Endodermal cell (in vitro differentiated cells): ENCODE measurements at places on chromosomes 16 and 17. TPM values are rescaled to one million over a fixed set of nuclear protein-coding genes. Genes with fewer than 3 reads are reported as not detected.

GRCh38 chr16:86403085-86403484 lies 107.2 kb upstream of the FOXF1 start:
- no peaks in the 10 kb centered on the region for H3K4me1 ChIP-seq
- no peaks in the 10 kb centered on the region for H3K27me3 ChIP-seq
- no peak overlapping the region for H3K27ac ChIP-seq
- no peak for DNase-seq
- H3K4me3 ChIP-seq = no peak overlapping the region

The LLGL2 gene
- 108 and 128 TPM in 2 replicates for total RNA-seq

The KRTAP17-1 gene
- 0.48 TPM in 1 of 2 replicates, not detected in the other for total RNA-seq

DNA sequence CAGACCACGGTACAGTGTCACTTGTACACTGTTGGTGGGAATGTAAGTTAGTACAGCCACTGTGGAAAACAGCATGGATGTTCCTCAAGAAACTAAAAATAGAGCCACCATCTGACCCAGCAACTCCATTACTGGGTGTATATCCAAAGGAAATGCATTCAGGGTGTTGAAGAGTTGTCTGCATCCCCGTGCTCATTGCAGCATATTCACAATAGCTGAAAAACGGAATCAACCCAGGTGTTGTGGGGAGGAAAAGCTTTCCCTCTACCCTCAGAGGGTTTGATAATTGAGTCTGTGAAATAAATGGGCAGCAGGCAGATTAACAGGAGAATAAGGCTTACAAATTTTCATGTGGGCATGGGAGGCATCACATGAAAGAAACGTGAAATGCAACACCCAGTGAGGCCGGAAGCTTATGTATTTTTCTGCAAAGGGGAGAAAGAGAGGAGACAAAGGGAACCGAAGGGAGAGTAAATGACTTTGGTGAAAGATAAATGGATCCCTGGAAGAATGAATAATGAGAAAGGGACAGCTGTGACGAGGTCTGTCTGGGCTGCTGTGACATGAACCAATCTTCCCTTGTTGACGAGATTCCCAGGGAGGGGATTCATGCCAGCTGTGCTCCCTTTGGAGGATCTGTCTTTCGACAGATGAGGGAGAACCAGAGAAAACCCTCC lies 106.2 kb downstream of the KCNJ12 start:
- H3K27ac ChIP-seq = peak overlapping the region; percentile 56
- peak; percentile 42 for DNase-seq
- no peak overlapping the region for H3K4me3 ChIP-seq

DNA sequence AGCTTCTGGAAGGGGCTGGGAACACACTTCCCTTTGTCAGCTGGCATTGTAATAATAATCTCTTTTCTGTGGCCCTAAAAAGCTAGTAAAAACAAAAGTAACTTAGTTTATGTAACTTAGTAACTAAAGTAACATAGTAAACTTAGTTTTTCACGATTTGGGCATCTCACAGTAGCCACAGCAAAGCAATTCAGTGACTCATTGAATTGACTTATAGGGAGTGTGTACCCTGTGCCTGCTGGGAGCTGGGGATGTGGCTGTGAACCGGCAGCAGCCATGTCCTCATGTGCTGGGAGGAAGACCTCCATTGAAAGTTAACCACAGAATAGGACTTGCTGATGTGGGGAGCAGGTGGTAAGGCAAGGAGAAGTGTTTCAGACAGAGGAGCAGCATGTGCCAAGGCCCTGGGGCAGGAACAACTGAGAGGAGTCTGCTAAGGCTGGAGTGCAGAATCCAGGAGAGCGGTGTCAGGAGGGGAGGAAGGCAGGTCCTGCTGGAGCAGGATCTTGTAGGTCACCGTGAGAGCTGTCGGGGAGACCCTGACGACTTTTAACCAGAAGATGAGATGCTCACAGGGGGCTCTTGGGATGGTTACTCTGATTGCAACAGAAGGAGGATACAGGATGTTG lies 112.8 kb downstream of the PLCG2 start:
- peaks cover 14% of the 10 kb centered on the region for H3K36me3 ChIP-seq
- no peak overlapping the region for H3K27ac ChIP-seq
- H3K27me3 ChIP-seq = no peaks in the 10 kb centered on the region

The CHP2 gene
- 0.46 to 2.3 TPM (median 0.67 TPM) in 3 replicates for total RNA-seq

DNA sequence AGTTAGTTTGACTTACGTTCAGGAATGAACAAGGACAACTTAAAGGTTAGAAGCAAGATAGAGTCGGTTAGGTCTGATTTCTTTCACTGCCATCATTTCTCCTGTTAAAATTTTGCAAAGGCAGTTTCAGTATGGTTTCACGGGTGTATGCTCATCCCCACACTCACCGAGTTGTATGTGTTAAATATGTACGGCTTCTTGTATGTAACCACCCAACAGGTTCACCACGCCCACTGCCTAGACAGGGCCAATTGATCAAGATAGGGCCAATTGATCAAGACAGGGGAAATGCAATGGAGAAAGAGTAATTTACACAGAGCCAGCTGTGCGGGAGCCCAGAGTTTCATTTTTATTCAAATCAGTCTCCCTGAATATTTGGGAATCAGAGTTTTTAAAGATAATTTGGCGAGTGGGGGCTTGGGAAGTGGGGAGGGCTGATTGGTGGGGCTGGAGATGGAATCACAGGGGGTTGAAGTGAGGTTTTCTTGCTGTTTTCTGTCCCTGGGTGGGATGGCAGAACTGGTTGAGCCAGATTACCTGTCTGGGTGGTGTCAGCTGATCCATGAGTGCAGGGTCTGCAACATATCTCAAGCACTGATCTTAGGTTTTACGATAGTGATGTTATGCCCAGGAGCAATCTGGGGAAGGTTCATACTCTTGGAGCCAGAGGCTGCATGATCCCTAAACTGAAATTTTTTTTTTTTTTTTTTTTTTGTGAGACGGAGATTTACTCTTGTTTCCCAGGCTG lies 62.4 kb upstream of the PLCG2 start:
- H3K27me3 ChIP-seq = no peaks in the 10 kb centered on the region
- no peaks in the 10 kb centered on the region for H3K36me3 ChIP-seq

DNA sequence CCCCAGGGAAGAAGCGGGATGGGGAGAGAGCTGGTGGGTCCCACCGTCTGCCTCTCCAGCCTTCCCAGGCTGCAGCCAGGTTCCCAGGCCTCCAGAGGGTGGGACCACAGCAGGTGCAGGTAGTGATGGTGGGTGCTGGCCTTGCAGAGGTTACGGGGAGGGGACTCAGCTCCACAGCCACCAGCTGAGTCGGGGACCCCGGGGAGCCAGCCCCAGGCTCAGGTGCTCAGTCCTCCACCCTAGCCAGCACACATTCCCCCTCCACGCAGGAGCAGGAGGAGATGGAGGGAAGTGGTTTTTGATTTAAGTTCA lies 5.0 kb downstream of the TP53I13 start:
- no peak overlapping the region for H3K4me3 ChIP-seq
- peaks cover 20% of the 10 kb centered on the region for H3K36me3 ChIP-seq
- no peaks in the 10 kb centered on the region for H3K4me1 ChIP-seq

- H3K27me3 ChIP-seq = peaks cover 6% of the 10 kb centered on the region
- no peaks in the 10 kb centered on the region for H3K36me3 ChIP-seq
- no peak for DNase-seq
- H3K4me3 ChIP-seq = no peak overlapping the region
These were observed 45.1 kb upstream of the SSTR5 start for GRCh38 chr16:1027501-1027815.

- no peak overlapping the region for H3K4me3 ChIP-seq
- no peak overlapping the region for H3K27ac ChIP-seq
- no peaks in the 10 kb centered on the region for H3K4me1 ChIP-seq
- H3K27me3 ChIP-seq = no peaks in the 10 kb centered on the region
These were observed 50.5 kb downstream of the CACNG5 start for GRCh38 chr17:66885417-66885816.

The NPIPA2 gene
- 5.3 to 10.5 TPM (median 7.5 TPM) in 3 replicates for total RNA-seq

GRCh38 chr16:11484691-11485258 lies 101.9 kb downstream of the LITAF start:
- H3K27ac ChIP-seq = no peak overlapping the region
- no peak for DNase-seq
- H3K4me1 ChIP-seq = no peaks in the 10 kb centered on the region

The MYH2 gene
- not detected in 3 replicates for total RNA-seq

DNA sequence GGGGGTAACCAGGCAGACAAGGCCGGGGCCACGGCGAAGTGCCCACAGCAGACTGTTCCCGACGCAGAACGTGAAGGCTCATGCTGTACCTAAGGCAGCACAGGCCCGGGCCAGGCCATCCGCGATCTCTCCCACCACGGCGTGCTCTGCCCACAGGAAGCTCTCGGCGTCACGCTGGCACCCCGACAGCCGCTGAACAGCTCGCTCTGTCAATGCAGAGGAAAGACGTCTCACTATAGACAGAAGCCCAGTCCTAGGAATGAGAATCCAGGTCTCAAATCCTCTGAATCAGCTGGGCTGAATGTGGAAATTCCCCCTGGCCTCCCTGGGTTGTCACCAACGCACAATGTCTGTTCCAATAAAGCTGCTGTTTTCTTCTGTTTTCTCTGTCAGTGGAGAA lies 21.4 kb downstream of the SERPINF1 start:
- no peak for DNase-seq
- no peaks in the 10 kb centered on the region for H3K4me1 ChIP-seq
- H3K27me3 ChIP-seq = no peaks in the 10 kb centered on the region
- peaks cover 72% of the 10 kb centered on the region for H3K36me3 ChIP-seq

The BORCS6 gene
- total RNA-seq = 5.5 and 6.1 TPM in 2 replicates

DNA sequence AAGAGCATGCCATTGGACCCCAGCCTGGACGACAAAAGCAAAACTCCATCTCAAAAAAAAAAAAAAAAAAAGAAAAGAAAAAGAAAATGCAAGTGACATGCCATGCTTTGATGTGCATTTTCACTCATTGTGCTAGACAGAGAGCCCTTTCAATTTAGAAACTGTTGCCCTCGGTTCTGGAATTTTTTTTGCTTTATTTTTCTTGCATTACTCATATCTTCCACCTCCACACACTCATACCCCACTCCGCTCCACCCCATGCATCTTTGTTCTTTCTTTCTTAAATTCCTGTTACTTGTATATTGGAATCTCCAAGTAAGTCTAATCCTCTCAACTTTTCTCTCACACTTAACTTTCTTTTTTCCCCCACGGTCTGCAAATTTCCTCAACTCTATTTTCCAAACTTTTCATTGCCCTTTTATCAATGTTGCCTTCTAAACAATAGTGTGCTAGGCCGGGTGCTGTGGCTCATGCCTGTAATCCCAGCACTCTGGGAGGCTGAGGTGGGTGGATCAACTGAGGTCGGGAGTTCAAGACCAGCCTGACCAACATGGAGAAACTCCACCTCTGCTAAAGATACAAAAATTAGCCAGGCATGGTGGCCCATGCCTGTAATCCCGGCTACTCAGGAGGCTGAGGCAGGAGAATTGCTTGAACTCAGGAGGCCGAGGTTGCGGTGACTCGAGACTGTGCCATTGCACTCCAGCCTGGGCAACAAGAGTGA lies 16.8 kb upstream of the SUZ12 start:
- H3K27ac ChIP-seq = no peak overlapping the region
- no peaks in the 10 kb centered on the region for H3K36me3 ChIP-seq
- no peak for DNase-seq
- no peaks in the 10 kb centered on the region for H3K27me3 ChIP-seq

- peaks cover 7% of the 10 kb centered on the region for H3K4me1 ChIP-seq
- peaks cover 11% of the 10 kb centered on the region for H3K36me3 ChIP-seq
- H3K4me3 ChIP-seq = peak overlapping the region; percentile 78
- DNase-seq = peak; percentile 83
- no peak overlapping the region for H3K27ac ChIP-seq
- H3K27me3 ChIP-seq = no peaks in the 10 kb centered on the region
These were observed 1.1 kb downstream of the TSEN54 start for GRCh38 chr17:75517297-75517865.

GRCh38 chr16:55386534-55387296 lies 62.7 kb downstream of the IRX6 start:
- no peaks in the 10 kb centered on the region for H3K27me3 ChIP-seq
- no peaks in the 10 kb centered on the region for H3K36me3 ChIP-seq
- no peak overlapping the region for H3K4me3 ChIP-seq
- H3K27ac ChIP-seq = no peak overlapping the region

- no peak overlapping the region for H3K27ac ChIP-seq
- no peak for DNase-seq
- H3K4me3 ChIP-seq = no peak overlapping the region
- no peaks in the 10 kb centered on the region for H3K27me3 ChIP-seq
These were observed 11.5 kb upstream of the DUSP14 start for GRCh38 chr17:37478187-37478586.

DNA sequence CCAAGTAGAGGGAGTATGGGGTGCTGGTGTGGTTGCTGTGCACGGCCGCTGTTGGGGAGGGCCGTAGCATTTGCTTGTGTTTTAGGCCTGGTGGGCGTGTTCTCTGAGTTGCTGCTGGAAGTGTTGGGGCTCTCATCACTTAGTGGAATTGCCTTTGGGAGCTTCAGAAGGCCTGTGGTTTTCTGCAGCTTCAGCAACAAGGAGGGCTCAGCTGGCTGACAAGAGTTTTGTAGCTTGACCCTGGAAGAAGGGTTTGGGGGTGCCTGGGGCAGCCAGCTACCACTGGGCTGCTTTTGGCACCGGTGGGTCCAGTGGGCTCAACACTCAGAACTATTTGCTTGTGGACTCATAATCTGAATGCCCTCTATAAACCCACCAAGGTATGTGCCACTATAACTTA lies 30.9 kb downstream of the HAPSTR1 start:
- peaks cover 71% of the 10 kb centered on the region for H3K36me3 ChIP-seq
- no peak overlapping the region for H3K27ac ChIP-seq
- H3K4me1 ChIP-seq = peaks cover 5% of the 10 kb centered on the region
- H3K4me3 ChIP-seq = no peak overlapping the region
- H3K27me3 ChIP-seq = no peaks in the 10 kb centered on the region

The TPSB2 gene
- not detected in 3 replicates for total RNA-seq

The SMG1 gene
- total RNA-seq = 92.1 and 113 TPM in 2 replicates

- no peak overlapping the region for H3K27ac ChIP-seq
- peaks cover 6% of the 10 kb centered on the region for H3K36me3 ChIP-seq
- H3K27me3 ChIP-seq = no peaks in the 10 kb centered on the region
- H3K4me3 ChIP-seq = no peak overlapping the region
These were observed 39.2 kb downstream of the CYTH1 start for GRCh38 chr17:78742901-78743300.

- H3K4me1 ChIP-seq = peaks cover 10% of the 10 kb centered on the region
- no peak for DNase-seq
- no peaks in the 10 kb centered on the region for H3K27me3 ChIP-seq
- H3K36me3 ChIP-seq = peaks cover 54% of the 10 kb centered on the region
- H3K27ac ChIP-seq = no peak overlapping the region
These were observed 3.6 kb upstream of the MXRA7 start for GRCh38 chr17:76714336-76714735.

DNA sequence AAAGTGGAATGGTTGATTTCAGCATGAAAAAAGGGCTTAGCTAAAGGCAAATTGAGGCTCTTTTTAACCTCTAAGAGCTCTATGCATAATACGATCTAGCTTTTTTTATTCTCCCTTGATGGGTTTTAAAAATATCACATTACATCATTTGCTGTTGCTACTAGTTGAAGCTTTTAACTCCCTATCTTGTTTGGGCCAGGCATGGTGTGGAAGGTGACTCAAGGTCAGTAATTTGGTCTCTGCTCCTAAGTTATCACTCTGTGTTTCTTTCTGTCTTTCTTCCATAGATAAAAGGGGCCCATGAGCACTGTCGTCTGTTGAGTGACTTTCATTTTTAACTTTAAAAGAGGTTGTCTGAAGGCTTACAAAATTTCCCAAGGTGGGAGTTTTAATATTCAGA lies 58.1 kb upstream of the GOT2 start:
- no peak overlapping the region for H3K4me3 ChIP-seq
- no peaks in the 10 kb centered on the region for H3K36me3 ChIP-seq
- H3K4me1 ChIP-seq = no peaks in the 10 kb centered on the region
- no peak for DNase-seq
- no peaks in the 10 kb centered on the region for H3K27me3 ChIP-seq
